ENCODE measurements at places on chromosomes 13 and 19.

DNA sequence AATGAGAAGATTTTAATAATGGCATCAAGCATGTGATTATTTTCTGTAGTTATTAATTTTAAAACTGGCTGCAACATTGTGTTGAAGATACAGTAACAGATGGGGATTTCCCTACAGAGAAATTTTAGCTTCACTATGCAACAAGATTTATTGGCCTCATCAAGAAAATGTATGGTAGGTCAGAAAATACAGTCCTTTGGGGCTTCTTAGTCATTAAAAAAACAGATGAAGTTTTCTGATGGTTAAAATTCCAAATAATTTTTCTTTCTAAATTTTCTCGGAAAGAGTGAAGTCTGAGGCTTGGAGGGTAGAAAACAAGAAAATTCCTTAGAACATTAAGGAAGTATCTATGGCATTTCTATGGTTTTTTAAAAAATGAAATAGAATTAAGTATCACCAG is 1790.8 kb upstream of the PCDH20 start:
- no peak for DNase-seq

GRCh38 chr19:480016-480855 is 16.1 kb upstream of the MADCAM1 start:
- peak; percentile 55 for DNase-seq

- DNase-seq = no peak
Measured at GRCh38 chr19:5130371-5131030, 161.6 kb downstream of the KDM4B start.

- peak; percentile 79 for DNase-seq
Measured at GRCh38 chr19:55493645-55494171, 5.5 kb downstream of the SSC5D start.

DNA sequence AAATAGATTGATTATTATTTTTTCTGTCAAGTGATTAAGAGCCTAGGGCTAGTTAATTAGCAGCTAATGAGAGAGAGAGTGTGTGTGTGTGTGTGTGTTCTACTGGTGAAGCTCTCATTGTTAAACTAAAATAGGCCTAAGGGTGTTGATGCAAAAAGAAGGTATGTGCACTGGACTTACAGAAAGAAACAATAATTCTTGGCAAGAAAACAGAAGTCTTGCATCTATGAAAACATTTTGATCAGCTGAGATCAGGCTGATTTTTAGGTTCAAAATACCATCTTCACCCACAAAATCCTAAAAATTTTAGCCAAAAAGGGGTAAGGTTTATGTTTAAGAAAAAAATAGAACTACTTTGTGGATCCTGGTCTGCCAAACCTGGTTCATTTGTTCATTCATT is 106.5 kb downstream of the POSTN start:
- DNase-seq = no peak

GRCh38 chr13:105139380-105140285 is 1395.8 kb downstream of the EFNB2 start:
- DNase-seq = peak; percentile 51

GRCh38 chr13:112680741-112681360 is 9.0 kb upstream of the ATP11A start:
- DNase-seq = no peak

DNA sequence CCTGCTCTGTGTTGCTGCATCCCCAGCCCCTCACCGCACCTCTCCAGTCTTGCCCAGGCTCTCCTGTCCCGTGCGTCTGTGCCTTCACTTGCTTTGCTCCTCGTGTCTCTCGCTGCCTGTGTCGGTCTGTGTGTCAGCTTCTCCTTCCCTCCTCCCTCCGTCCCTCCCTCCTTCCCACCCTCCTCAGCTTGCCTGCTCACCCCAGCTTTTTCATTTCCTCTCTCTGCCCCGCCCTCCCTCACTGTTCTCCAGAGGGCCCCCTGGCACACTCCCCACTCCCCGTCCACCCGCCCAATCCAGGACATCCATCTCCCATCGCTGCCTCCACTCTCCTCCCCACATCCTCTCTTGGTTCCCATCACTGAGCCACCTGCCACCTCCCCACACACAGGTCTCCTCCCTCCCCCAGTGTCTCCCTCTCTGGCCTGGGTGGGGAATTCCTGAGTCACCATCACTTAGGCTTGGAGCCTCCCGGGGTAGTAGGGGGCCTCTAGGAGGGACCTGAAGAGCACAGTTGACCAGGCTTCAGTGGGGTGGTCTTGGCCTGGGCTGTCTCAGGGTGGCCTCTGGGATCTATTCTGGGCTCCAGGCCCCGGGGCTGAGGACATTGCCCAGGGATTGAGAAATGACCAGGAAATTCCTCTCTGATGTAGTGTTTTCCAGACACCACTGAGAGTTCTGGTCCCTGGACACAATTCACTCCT is at the start of gene PTGIR:
Gene PTGIR, minus strand, starts transcription at position 132 of the 704 bp plus-strand sequence. CDS start 864 bp downstream, outside the sequence.
- DNase-seq = peak; percentile 79

- DNase-seq = no peak
Measured at GRCh38 chr19:33630880-33631608, 9.3 kb downstream of the CHST8 start.

- DNase-seq = no peak
Measured at GRCh38 chr13:41402691-41403511, 54.4 kb upstream of the RGCC start.

- DNase-seq = no peak
Measured at GRCh38 chr13:102597029-102597961, 509 bp downstream of the TPP2 start.

DNA sequence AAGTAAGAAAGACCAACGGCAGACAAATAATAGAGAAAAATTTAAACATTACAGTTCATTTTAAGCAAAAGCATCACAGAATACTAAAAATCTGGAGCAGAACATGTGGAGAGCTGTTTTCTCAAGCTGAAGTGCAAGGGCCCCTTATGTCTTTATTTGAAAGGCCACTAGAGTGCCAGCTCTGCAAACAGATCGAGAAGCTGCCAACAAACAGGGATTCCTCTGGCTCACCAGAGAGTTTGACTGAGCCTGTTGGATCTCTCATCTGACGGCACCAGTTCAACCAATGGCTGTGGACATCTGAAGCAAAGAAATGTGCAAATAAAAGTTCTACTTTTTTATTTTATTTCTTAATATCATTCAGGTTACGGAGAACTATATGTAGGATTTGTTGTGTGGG is 119.7 kb downstream of the COL4A2 start:
- DNase-seq = no peak

GRCh38 chr19:55620410-55621204 is 3.8 kb downstream of the ZNF784 start:
- DNase-seq = no peak
